Colonic mucosa (tissue), 4 donors: ENCODE measurements at places on chromosomes 16 and 17. TPM values are rescaled to one million over a fixed set of nuclear protein-coding genes. Genes with fewer than 3 reads are reported as not detected.

GRCh38 chr17:41906465-41907184, 12.1 kb downstream of the ACLY start:
- H3K27me3 ChIP-seq: no peaks in the 10 kb centered on the region
- no peaks in the 10 kb centered on the region for H3K4me1 ChIP-seq
- H3K4me3 ChIP-seq: no peak overlapping the region
- peaks cover 46% of the 10 kb centered on the region for H3K36me3 ChIP-seq
- peak overlapping the region; percentile 3 for H3K27ac ChIP-seq
- DNase-seq: no peak

DNA sequence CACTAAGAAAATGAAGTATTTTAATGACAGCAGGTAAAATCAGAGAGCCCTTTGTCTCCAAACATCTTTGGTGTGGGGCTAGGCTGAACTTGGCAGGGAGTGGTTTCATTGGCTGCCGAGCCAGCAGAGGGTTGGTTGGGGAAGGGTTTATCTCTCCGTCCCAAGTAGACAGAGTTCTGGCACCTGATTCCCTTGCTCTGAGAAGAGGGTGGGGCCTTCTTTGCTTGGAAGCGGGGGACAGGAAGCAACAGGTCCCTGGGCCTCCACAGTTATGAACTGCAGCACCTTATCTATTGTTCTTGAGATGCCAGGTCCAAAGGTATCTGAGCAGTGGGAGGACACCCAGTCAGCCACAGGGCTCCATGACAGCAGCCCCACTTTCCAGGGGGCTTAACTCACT, 12.3 kb upstream of the CDH1 start:
- no peak overlapping the region for H3K4me3 ChIP-seq
- peak; percentile 82 for DNase-seq
- no peaks in the 10 kb centered on the region for H3K4me1 ChIP-seq
- H3K27ac ChIP-seq: peak overlapping the region; percentile 61
- no peaks in the 10 kb centered on the region for H3K27me3 ChIP-seq

DNA sequence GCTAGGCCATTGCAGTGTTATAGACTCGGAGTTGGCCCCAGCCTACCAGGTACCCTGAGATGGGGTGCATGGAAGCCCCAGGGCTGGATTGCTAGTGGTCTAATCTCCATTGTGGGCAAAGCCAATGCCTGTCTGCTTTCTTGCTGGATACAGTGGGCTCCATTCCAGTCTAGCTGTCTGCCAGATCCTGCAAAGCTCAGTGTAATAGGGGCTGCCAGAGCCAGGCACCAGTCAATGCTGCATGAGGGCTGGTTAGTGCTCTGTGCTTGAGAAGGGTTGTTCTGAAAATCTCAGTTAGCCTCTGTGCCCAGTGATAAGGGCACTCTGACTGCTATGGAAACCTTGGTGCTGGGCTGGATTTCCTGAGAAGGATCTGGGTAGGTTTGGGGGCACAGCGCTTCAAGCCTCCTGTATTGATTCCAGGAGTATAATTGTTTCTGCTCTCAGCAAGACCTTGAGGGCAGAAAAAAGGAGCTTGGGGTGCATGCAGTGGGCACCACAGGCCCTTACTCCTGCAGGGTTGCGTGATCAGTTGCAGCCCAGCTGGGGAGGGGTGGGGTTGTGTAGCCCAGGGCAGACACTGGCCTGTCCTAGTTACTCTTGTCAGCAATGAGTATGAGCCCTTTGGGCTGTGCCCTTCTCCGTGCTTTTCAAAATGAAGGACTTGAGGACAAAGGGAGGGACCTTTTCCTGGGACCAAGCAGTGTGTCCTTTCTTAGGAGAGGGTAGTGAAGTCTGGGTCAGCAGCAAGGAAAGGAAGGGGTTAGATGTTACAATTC, 19.0 kb downstream of the SMPD3 start:
- H3K27ac ChIP-seq: no peak overlapping the region
- H3K4me1 ChIP-seq: no peaks in the 10 kb centered on the region
- no peak for DNase-seq
- H3K27me3 ChIP-seq: no peaks in the 10 kb centered on the region
- H3K4me3 ChIP-seq: no peak overlapping the region

TMC5 gene
- 113 TPM for total RNA-seq

ANKRD13B gene
- total RNA-seq: 10.2 TPM

DNA sequence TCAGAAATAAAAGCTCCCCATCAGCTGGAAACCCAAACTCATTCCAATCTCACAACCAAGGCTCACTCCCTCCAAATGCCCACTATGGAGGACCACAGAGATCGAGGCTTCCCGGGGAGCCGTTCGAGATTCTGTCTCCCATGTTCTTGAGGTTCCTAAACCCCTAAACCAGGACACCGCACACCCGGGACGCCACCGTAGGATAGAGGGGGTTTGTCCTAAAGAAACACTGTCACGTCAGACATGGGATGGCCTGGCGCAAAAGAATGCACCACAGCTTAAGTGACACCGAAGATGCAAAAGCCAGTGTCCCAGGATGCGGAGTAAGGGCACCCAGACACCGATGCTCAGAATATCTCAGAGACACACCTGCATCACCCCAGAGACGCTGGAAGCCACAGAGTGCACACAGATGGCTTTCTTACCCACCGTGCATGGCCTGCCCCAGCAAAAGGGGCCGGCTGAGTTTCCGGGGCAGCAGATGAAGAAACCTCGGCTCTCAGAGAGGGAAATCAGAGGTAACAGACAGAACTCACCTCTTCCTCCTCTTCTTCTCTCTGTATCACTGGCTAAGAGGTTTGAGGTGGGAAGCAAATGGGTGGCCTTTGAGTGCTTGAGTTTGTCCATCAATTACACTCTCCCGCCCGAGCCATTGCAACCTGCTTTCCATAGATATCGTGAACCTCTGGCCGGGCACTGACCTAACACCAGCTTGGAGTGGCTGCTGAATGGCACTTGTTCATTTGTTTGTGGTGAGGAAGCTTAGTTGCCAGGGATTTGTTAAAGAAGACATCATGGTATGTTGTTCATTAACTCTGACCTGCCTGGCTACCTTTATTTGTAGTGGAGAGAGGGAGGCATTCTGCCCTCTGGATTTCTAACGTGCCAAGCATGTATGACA, 65.1 kb upstream of the TNRC6C start:
- DNase-seq: no peak
- no peaks in the 10 kb centered on the region for H3K27me3 ChIP-seq
- H3K4me1 ChIP-seq: no peaks in the 10 kb centered on the region
- H3K4me3 ChIP-seq: no peak overlapping the region

- no peak for DNase-seq
- H3K27ac ChIP-seq: no peak overlapping the region
- no peaks in the 10 kb centered on the region for H3K27me3 ChIP-seq
- peaks cover 12% of the 10 kb centered on the region for H3K4me1 ChIP-seq
- H3K4me3 ChIP-seq: no peak overlapping the region
Observed at GRCh38 chr17:18978050-18978449, 26.1 kb downstream of the SLC5A10 start.

DNA sequence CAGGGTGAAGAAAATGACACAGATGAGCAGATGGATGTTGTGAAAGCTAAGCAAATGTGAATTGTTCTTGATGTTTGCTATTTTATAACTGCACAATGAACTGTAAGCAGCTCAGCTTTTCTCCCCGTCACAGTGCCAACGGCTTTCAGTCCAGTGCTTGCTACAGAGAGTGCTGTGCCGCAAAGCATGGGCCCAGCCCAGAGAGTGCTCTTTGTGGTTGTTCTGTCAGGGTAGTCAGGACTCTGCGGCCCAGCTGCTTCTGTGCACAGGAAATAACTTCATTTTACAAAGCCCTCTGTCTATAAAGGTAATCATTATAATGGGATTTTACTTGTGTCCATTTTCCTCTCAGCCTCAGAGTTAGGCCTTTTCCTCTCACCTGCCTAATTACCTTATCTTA, 39.1 kb downstream of the CDRT15 start:
- no peaks in the 10 kb centered on the region for H3K27me3 ChIP-seq
- no peak overlapping the region for H3K27ac ChIP-seq
- no peak for DNase-seq
- no peaks in the 10 kb centered on the region for H3K36me3 ChIP-seq
